OCI-M1 (cell line): ENCODE measurements at places on chromosomes 1 and 21.
A peak's percentile ranks its signal among the peaks of the same experiment; 100 is the strongest.

- no peak for DNase-seq
These were observed 10.4 kb downstream of the CLEC20A start for GRCh38 chr1:178486100-178487069.

- DNase-seq, result peak; percentile 62
These were observed 257.2 kb downstream of the MRPL39 start for GRCh38 chr21:25350056-25350455.

- peak; percentile 78 for DNase-seq
These were observed 27.1 kb downstream of the ZBTB17 start for GRCh38 chr1:15948595-15949452.

DNA sequence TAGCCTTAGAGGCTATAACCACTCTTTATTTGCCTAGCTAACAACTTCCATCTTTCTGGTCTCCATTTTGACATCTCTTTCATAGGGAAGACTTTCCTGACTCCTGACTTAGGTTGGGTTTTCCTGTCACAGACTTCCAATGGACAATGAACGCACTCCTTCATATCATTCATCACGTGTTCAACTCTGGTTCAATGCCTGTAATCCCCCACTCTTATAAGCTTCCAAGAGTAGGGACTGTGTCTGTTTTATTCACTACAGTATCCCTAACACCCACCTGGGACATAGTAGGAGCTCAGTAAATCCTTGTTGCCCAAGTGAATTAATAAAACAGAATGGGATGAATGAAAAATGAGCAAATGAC lies 4.6 kb downstream of the SLAMF1 start:
- DNase-seq, result no peak

- peak; percentile 49 for DNase-seq
These were observed 54.6 kb upstream of the PRKACB start for GRCh38 chr1:84089465-84089864.

DNA sequence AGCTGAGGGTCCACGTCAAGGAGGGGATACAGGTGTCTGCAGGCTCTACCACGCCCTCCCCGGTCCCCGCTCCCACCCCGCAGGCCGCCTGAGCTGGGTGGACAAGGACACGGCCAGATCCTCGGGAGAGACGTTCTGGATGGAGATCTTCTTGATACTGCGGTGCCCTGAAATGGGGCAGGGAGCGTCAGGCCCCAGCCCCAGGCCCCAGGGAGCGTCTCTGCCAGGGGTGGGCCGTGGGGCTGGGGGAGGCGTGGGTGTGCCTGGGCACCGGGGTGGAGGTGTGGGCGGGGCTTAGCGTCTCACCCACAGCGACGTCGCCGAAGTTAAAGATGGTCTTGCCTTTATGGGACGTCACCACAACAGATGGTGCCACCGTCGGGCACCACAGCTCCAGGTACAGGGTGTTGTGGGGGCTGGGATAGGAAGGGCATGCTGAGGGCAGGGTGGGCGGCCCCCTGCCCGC lies 7.3 kb upstream of the TMEM52 start:
- no peak for DNase-seq

DNA sequence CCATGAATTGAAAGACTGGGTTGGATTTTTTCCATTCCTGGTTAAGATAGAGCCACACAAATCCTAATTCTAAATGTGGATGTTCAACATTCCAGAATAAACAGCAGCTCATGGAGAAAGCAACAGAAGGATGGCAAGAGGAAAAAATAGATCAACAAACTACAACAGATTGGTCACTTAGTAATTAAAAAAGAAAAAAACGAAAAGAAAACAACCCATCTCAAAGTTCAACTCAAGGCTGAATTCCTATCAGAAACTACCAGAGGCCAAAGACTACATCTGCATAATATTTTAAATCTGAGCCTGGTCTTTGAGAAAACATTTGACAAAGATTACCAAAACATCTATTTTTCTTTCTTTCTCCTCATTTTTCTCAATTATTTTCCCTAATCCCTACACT lies 69.9 kb downstream of the TGFBR3 start:
- DNase-seq, result no peak

- no peak for DNase-seq
These were observed 15.5 kb downstream of the CLIC6 start for GRCh38 chr21:34684174-34684876.

DNA sequence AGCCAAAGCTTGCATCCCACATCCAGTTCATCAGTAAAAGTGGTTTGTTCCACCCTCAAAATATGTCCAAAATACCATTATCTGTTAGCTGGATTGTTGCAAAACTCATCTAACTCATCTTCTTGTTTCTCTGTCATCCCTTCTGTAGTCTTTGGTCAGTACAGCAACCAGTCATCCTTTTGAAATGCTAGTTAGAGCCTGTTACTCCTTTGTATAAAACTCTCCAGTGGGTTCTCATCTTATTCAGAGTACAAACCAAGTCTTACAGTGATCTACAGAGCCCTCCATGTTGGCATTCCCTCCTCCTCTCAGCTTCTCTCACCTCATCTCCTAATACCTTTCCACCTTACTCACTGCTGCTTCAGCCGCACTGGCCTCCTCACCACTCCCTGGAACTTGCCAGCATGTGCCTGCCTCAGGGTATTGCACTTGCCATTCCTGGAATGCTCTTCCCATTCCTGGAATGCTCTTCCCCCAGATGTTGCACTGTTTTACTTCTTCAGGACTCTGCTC lies 70.6 kb downstream of the LAMC1 start:
- DNase-seq, result no peak

GRCh38 chr1:27527890-27528817 lies 38.2 kb upstream of the WASF2 start:
- DNase-seq, result no peak

DNA sequence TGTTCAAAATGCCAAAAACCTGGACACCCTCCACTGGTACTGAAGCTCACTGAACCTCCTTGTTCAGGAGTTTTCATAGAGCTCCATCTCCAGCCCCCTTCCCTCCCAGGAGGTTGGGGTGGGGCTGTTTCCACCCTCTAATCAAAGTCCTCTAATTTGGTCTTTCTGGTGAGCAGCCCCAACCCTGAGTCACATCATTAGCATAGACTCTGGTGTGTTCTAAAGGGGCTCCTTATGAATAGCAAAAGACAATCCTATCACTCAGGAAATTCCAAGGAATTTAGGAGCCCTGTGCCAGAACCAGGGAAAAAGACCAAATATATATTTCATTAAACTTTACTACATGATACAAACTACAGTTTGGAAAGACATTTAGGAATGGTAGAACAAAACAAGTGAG lies 13.2 kb upstream of the UBE4B start:
- DNase-seq, result no peak

- DNase-seq, result no peak
These were observed 55.6 kb downstream of the SLX9 start for GRCh38 chr21:44995343-44995941.

- no peak for DNase-seq
These were observed 1258.5 kb upstream of the ADGRL2 start for GRCh38 chr1:80542231-80542630.

DNA sequence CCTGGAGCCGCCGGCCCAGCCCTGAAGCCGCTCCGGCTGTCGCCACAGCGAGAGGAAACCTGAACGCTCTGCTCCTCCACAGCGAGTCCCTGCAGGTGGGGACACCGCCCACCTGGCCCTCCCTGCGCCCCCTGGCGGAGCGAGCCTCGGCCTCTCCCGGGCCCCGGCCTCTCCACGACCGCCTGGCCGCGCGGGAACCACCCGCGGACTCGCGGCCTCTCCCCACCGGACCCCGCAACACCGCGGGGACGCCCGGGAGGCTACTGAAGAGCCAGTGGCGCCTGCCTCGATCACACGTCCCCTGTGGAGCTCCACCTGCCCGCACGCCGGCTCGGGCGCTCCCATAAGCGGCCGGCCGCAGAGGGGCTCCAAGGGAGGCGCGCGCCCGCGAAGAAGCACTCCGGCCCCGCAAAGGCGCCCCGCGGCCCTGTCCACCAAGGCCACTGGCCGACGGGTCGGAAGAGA lies 109.6 kb downstream of the KCNN3 start:
- DNase-seq, result no peak

DNA sequence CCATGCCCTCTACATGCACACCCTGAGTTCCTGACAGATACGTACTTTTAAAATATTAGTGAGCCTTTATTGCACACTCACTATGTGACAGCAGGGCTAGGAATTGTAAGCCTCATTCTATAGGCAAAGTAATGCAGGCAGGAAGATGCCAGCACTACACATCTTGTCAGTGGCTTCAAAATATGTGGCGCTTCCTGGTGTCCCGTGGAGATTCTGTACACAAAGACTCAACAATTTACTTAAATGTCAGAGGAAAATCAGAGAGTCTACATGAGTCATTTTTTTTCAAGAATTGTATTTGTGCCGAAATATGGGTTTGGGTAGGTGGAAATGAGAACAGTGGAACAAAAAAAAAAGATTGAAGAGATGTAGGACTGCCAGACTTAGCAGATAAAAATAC lies 27.6 kb downstream of the RNASEL start:
- DNase-seq, result no peak

GRCh38 chr21:40563900-40564299 lies 283.1 kb downstream of the DSCAM start:
- no peak for DNase-seq

- DNase-seq, result no peak
These were observed 121.0 kb downstream of the LRRC40 start for GRCh38 chr1:70084314-70084915.

DNA sequence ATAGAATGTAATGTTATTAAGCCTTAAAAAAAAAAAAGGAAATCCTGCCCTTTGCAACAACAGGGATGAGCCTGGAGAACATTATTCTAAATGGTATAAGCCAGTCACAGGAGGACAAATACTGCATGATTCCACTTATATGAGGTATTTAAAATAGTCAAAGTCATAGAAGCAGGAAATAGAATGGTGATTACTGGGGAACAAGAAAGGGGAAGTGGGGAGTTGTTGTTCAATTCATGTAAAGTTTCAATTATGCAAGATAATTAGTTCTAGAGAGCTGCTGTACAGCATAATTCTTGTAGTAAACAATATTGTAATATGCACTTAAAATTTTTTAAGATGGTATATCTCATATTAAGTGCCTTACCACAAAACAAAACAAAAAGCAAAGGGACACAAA lies 13.2 kb downstream of the FCER1A start:
- DNase-seq, result peak; percentile 67

GRCh38 chr1:44276901-44277300 lies 63.6 kb downstream of the DMAP1 start:
- no peak for DNase-seq

- no peak for DNase-seq
These were observed 69.8 kb upstream of the TRABD2B start for GRCh38 chr1:48066936-48067335.

GRCh38 chr1:78176448-78176847 lies 130.7 kb downstream of the GIPC2 start:
- DNase-seq, result no peak

DNA sequence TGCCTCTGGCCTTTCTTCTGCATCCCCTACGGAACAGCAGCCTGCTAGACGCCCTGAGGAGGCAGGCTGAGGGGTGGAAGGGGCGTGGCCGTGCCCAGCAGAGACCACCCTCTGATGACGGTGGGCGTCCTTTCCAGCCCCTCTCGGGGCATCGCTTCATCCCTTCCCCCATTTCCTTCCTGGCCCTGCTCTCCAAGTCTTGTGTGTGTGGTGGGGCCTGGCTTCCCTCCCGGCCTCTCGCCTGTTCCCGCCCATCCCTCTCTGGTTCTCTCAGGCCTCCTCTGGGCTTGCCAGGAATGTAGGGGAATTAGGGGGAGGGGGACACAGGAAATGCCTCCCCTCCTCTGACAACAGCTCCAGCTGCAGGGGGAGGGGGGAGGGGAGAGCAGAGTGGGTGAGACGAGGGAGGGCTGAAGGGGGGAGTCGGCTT lies 51.1 kb downstream of the SKI start:
- DNase-seq, result no peak

GRCh38 chr21:45615145-45615711 lies 28.3 kb upstream of the PCBP3 start:
- no peak for DNase-seq

DNA sequence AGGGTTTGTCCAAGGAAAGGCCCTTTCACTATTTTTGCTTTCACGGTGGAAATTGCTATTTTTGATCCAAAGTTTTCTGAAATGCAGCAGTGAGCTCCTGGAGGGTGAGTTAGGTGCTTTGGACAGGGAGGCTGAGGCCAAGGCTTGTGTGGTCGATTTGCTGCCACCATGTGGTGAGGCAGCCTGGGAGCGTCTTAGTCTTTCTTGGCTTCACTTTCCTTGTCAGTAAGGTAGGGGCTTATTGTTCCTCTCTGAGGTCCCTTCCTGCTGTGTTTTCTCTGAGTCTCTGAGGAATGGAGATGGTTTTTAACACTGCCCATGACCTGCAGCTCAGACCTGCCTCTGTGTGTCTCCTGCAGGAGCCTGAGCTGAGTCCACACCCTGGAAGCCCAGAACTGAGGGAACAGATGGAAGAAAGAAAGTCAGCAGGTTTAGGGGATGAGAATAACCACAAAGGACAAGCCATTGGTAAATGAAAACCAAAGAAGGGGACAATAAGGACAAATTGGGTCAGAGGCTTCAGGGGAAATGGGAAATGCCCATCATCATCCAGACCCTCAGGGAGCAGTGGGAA lies 20.1 kb upstream of the S100A10 start:
- peak; percentile 74 for DNase-seq
